ENCODE measurements at places on chromosomes 2 and 18.

DNA sequence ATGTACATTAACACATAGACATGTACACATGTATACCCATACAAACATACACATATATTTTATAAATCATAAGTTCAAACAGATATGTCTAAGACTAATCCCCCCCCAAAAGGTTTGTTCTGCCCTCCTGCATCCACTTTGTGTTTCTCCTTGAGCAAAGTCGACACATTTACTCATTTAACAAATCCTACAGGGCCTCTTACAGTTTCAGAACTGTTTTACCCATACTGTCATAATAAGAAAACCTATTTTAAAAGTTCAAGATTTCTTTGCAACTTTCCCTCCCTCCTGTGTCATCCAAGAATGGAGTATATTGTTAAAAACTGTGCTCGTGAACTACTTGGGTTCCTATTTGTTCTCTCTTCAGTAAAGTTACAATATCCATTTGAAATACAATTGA, 166.7 kb downstream of the L3MBTL4 start:
- no peak for DNase-seq

DNA sequence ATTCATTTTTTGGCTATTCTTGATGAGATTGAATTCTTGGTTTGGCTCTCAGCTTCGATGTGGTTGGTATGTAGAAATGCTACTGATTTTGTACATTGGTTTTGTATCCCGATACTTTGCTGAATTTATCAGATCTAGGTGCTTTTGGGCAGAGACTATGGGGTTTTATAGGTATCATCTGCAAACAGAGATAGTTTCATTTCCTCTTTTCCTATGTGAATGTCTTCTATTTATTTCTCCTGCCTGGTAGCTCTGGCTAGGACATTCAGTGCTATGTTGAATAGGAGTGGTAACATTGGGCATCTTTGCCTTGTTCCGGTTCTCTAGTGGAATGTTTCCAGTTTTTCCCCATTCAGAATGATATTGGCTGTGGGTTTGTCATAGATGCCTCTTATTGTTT, 5.5 kb upstream of the TACR1 start:
- no peak for DNase-seq

DNA sequence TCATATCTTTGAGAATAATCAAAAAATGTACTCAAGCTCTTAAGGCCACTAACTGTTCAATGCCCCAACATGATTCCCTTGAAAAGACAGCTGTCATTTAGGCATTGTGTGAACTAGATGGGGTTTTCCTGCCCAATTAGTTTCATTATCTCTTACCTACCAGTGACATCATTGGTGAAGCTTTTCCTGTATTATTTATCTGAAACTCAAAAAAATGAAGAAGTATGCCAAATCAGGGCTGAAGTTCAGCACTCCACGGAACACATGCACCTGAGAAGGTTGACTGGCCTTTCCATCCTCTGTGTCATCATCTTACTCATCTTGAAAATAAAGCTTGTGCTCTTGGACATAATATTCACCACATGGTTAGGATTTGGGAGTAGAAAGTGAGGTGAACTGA, 126.4 kb downstream of the TXNL1 start:
- no peak for DNase-seq

DNA sequence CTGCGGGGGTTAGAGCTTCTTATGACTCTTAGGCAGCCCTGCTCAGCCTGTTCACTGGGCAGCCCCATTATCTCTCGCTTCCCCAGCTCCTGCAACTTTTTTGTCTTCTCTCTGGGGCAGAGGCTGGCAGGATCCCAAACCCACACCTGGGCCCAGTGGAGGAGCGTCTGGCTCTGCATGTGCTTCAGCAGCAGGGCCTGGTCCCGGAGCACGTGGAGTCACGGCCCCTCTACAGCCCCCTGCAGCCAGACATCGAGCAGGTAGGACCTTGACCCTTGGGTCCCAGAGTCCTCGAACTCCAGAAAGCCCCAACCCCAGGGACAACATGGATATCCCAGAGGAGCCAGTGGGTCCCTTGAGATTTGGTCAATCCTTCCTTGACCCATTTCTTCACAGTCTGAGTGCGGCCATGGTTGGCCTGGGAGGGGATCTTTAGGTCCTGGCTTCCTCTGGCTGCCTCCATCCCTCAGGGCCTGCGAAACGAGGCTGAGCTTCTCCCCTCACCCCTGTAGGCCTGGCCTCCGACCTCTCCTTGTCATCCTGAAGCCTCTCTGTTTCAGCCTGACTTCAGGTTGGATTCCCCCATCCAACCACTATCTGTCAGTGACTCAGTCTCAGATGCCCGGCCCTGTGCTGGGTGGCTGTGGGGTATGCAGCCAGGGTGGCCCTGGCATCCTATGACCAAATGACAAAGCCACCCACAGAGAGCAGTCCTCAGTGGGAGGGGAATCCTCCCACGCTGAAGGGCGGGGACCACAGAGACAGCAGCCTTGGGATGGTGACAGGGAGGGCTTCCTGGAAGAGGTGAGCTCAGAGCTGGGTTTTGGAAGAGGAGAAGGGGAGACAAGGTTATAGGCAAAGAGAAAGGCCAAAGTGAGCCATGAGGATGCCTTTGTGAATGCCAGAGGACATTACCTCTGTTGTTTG, 214.2 kb downstream of the DYSF start:
- DNase-seq = no peak

DNA sequence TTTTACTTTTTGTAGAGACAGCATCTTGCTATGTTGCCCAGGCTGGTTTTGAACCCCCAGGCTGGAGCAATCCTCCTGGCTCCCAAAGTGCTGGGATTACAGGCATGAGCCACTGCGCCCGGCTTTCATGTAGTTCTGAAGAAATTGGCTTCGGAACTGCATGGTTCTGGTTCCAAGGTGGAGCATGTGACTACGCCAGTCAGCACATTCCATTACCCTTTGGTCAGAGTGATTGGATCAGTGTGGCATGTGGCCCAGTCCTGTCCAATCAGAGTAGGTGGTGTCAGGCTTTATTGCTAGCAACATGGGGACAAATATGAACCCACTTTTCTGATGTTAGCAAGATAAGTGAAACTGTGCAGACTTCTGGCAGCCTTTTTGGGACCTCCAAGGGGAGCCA, 16.3 kb upstream of the ATOH8 start:
- no peak for DNase-seq

DNA sequence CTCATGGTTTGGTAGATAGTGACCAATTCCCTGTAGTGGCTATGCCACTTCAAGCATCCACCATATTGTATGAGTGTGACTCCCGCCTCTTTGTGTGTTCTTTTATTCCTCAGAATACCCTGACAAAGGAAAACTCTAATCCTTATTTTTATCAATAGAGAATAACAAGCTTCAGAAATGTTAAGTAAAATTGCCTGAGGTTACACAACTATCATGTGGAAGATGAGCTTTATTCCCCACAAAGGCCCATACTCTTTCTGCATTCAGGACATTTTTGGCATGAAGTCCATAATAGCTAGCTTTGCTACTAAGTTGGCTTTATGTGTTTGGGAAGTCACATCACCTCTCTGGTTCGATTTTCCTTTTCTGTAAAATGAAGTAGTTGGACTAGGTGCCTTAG, 276.8 kb downstream of the PIK3C3 start:
- no peak for DNase-seq

All from cortex of kidney (tissue), 1 donor.